ENCODE measurements at places on chromosomes 5 and 9.

DNA sequence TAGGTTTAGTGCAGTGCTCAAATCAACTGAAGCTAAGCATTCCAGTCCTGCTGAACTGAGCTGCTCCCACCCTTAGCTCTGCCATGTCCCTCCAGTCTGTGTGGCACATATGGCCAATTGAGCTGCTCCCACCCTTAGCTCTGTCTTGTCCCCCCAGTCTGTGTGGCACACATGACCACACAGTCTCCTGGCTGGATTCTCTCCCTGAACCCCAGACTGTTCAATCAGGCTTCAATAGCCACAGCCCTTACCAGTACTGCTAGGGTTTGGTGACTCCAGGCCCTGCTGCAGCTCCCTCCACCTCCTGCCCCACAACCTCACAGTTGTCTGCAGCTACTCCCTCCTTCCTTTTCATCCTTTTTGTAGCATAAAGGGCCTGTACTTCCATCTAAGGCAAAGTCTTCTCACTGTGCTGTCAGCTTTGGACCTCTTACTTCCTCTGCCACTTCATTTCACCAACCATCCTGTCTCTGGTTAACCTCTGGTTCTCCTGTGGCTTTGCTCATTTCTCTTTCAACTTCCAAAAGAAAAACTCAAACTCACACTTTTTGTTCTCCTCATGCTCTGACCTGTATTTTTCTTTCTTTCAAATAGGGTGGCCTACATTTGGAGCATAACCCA is 50.8 kb downstream of the ADAMTS12 start:
- peaks cover 27% of the 10 kb centered on the region for H3K4me1 ChIP-seq
- H3K27me3 ChIP-seq: peaks cover 9% of the 10 kb centered on the region
- peak overlapping the region; percentile 23 for H3K4me3 ChIP-seq
- DNase-seq: peak; percentile 42
- peak overlapping the region; percentile 78 for H3K27ac ChIP-seq

- H3K36me3 ChIP-seq: no peaks in the 10 kb centered on the region
- no peak overlapping the region for H3K27ac ChIP-seq
- peaks cover 5% of the 10 kb centered on the region for H3K27me3 ChIP-seq
- H3K4me3 ChIP-seq: no peak overlapping the region
These were observed 287.4 kb upstream of the ACTBL2 start for GRCh38 chr5:57770039-57770438.

DNA sequence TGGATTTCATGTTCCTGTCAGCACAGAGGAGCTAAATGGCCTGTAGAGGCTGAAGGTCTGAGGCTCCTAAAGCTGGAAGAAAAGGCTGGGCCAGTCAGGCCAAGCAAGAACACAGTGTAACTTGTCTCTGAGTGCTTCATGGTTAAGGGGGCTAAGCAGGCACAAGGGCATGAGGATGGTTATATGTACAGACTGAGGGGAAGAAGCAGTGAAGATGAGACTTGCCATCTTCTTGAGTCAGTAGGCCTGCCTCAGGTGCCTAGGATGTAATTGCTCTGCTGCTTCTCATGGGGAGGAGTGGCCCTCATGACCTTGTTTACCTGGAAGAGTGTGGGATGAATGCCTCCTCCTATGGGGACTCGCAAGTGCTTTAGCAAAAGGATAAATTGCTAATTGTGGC is 8.7 kb upstream of the PSMD5 start:
- H3K27me3 ChIP-seq: no peaks in the 10 kb centered on the region
- peaks cover 22% of the 10 kb centered on the region for H3K36me3 ChIP-seq
- no peak for DNase-seq
- peaks cover 21% of the 10 kb centered on the region for H3K4me1 ChIP-seq
- peak overlapping the region; percentile 28 for H3K27ac ChIP-seq
- no peak overlapping the region for H3K4me3 ChIP-seq

DNA sequence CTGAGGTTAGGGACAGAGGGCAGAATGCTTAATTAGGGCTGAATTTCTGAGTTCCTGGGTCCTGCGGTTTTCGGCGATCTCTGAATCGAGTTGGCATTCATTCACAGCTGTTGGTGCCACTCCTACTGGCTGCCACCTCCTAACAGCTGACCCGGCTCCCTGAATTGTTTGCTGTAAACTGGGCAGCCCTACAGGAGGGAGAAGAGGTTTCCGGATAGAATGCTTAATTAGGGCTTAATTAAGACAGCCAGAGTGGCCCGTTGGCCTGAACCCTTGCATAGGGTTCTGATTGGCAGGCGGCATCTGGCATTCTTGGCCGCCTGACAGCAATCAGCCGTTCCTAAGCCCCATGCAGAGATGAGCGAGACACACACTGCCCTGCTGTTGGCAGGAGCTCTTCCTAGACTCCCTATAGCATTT is 25.7 kb downstream of the FRMPD1 start:
- no peak overlapping the region for H3K4me3 ChIP-seq
- no peak for DNase-seq
- H3K27ac ChIP-seq: no peak overlapping the region

GRCh38 chr5:73233053-73233460 is 60.1 kb downstream of the TMEM174 start:
- H3K4me3 ChIP-seq: peak overlapping the region; percentile 25
- no peaks in the 10 kb centered on the region for H3K36me3 ChIP-seq
- peaks cover 11% of the 10 kb centered on the region for H3K4me1 ChIP-seq
- H3K27me3 ChIP-seq: peaks cover 81% of the 10 kb centered on the region
- no peak for DNase-seq

DNA sequence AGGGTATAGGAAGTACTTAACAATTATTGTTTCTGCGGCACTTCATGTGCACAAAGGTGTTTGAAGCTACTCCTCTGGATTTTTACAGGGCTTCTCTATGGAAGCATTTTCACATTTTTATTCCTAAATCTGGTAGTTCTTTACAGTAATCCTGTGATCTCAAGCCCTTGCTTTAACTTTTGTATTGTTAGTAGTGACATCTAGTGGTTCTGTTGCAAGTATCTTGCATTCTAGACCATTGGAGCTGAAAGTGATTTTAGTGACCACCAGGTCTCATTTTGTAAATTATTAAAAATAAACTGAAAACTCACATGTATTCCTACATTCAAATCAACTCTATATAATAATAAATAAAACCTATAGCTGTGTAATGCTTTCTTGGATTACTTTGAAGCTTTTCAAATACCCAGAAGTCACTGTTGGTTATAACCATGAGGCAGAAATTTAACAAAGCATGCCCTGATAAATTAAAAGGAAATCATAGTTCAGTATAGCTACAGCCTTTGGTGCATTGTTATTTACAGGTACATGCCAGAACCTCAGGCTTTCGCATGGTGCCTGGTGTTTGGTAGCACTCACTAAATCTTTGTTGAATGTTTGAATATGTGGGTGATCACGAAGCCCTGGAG is 18.9 kb downstream of the RPS23 start:
- peaks cover 4% of the 10 kb centered on the region for H3K36me3 ChIP-seq
- DNase-seq: no peak

DNA sequence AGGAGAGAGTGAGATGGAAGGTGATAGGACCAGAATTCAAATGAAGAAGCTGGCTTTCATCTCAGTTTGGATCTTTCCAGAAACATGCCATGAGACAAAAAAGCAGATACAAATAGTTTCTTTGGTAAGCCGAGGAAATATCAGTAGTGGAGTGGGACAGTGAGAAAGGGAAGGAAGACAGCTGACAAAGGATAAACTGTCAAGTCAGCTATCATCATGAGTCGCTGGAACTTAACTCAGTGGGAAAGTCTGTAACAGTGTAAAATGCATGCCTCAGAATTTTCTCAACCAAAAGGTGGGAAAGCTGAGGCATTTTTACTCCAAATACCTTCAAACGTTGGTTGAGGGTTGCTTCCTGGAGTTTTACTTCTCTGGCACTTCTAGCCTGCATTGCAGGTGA is 129.8 kb downstream of the PLPPR1 start:
- H3K36me3 ChIP-seq: no peaks in the 10 kb centered on the region
- no peak overlapping the region for H3K27ac ChIP-seq
- H3K4me3 ChIP-seq: no peak overlapping the region
- H3K27me3 ChIP-seq: peaks cover 2% of the 10 kb centered on the region
- DNase-seq: no peak
- no peaks in the 10 kb centered on the region for H3K4me1 ChIP-seq

DNA sequence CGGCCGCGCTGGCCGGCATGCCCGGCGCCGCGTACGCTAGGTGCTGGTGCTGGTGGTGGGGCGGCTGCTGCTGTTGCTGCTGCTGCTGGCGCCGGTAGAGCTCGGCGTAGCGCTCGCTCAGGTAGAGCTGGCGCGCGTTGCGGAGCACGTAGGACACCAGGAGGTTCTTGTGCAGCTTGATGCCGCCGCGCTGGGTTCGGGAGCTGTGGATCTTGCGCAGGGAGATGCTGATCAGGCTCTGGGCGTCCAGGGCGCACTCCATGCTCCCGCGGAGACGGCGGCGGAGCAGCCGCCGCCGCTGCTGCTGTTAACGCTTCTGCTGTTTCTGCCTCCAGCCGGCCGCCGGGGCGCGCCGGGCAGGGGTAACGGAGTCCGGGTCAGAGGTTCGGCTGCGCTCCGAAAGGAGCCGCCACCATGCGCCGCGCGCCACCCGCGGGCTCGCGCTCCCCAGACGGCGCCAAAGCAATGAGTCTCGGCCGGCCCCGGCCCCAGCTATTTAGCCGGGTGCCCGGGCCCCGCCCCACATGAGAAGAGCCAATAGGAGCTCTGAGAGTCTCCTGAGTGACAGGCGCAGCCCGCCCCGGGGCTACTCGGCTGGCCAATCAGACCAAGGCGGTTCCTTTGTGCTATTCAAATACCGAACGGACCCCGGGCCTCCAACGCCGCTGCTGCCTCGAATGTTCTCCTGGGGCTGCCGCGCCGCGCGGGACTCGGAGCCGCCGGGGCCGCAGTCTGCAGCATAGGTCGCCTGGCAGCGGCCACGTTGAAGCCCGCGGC is at the start of gene IER5L:
Gene IER5L, minus strand, starts transcription at position 471 of the 777 bp plus-strand sequence. Its CDS starts 209 bp downstream, at position 262.
- peak; percentile 95 for DNase-seq
- peak within 1 kb of the TSS; percentile 89 for H3K4me3 ChIP-seq
- peaks cover 8% of the 10 kb centered on the region for H3K4me1 ChIP-seq
- no peaks in the 10 kb centered on the region for H3K36me3 ChIP-seq

- no peaks in the 10 kb centered on the region for H3K4me1 ChIP-seq
- H3K36me3 ChIP-seq: no peaks in the 10 kb centered on the region
- H3K4me3 ChIP-seq: no peak overlapping the region
These were observed 110.2 kb upstream of the DAPK1 start for GRCh38 chr9:87387351-87388011.

DNA sequence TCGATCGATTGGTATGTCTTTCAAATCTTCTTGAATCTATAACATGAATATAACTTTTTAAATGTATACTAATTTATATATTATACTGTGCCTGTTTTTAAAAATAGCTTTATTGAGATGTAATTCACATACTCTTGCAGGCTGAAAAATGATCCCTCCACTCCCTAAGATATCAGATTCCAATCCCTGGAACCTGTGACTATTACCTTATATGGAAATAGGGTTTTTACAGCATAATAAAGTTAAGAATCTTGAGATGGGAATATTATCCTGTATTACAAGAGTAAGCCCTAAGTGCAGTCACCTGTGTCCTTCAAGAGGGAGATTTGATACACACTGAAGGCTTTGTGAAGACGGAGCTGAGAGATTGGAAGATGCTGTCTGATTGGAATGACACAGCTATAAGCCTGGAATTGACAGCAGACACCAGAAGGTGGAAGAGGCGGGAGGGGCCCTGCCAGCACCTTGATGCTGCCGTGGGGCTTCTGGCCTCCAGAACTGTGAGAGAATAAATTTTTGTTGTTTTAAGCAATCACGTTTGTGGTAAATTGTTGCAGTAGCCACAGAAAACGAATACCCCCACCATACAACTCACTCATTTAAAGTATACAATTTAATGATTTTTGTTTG is 161.3 kb downstream of the RMI1 start:
- peaks cover 9% of the 10 kb centered on the region for H3K4me1 ChIP-seq
- no peak for DNase-seq
- peaks cover 44% of the 10 kb centered on the region for H3K27me3 ChIP-seq
- H3K4me3 ChIP-seq: no peak overlapping the region
- no peaks in the 10 kb centered on the region for H3K36me3 ChIP-seq

Data from activated naive CD8-positive, alpha-beta T cell treated with anti-CD3 and anti-CD28 coated beads, Interleukin-2, amount 10 ng/mL, durations not matched to agents 7 days and 5 days (primary cell).